Fibroblast of villous mesenchyme (primary cell): ENCODE measurements at places on chromosomes 7 and 10.

DNA sequence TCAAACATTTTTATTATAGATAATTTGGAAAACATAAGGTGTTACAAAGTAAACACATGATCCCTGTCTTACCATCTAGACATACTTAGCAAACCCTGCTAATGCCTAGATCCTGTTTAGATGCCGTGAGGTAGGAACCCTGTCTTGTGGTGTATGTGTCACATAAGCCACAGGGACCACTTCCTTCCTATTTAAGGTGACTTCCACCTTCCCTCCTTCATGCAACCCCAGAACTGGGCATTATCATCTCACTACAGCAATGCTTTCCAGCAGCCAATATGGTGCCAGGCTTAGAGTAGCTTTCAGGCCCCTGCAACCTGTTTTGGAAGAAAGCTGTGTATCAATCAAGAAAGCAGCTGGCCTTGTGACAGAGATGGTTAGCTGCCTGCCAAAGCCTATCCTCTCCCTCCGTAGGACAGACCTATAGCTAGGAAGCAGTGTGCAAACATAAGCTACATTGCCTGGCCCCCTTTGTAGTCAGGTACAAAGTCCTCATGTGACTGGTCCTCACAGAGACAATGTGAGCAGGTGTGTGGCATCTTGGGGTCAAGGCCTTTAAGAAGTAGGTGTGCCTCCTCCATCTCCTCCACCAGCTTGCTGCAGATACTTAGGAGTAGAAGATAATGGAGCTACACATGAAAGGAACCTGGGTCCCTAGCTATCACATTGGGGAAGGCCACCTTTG, 146.8 kb downstream of the SPAG6 start:
- DNase-seq = no peak

- DNase-seq = no peak
Measured at GRCh38 chr7:15507171-15507570, 54.6 kb downstream of the AGMO start.

GRCh38 chr7:5425507-5426225, 2.0 kb upstream of the TNRC18 start:
- DNase-seq = peak; percentile 90

GRCh38 chr7:33979807-33980355, 74.5 kb downstream of the BMPER start:
- DNase-seq = peak; percentile 94
